ENCODE measurements at places on chromosomes 16 and 17.

GRCh38 chr17:77315010-77315409 is 174.2 kb downstream of the SEC14L1 start:
- no peak for DNase-seq

DNA sequence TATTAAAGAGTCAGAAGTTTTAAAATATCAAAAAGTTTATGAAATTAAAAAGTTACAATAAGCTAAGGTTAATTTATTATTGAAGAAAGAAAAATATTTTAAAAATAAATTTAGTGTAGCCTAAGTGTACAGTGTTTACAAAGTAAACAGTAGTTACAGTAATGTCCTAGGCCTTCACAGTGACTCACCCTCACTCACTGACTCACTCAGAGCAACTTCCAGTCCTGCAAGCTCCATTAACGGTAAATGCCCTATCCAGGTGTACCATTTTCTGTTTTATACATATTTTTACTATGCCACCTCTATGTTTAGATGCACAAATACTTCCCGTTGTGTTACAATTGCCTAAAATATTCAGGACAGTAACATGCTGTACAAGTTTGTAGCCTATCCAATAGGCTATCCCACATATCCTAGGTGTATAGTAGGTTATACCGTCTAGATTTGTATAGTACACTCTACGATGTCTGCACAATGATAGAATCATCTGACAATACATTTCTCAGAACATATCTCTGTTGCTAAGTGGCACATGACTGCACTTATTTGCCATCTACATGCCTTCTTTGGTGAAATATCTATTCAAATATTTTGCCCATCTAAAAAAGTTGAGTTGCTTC is 67.2 kb upstream of the WSB1 start:
- no peak for DNase-seq

DNA sequence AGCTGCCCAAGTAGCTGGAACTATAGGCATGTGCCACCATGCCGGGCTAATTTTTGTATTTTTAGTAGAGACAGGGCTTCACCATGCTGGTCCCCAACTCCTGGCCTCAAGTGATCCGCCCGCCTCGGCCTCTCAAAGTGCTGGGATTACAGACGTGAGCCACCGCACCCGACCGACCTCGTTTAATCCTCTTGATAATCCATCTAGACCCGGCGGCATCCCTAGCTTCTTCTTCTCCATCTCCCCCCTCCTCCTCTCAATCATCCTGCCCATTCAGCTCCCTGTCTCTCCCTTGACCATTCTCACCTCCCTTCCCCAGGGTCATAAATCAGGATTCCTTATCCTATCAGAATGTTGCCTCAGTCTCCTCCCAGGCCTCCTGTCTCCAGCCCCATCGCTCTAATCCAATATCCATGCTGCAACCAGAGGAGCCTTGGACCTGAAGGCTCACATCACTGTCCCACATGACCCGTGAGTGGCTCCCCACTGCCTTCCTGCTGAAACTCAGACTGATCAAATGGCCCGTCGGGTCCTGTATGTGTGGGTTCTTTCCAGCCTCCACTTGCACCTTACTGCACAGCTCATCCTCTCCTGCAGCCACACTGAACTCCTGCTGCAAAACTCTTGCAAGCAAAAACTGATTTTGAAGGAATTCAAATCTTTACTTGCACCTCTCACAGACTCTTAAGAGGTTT is 74.1 kb upstream of the CDH5 start:
- DNase-seq = no peak

DNA sequence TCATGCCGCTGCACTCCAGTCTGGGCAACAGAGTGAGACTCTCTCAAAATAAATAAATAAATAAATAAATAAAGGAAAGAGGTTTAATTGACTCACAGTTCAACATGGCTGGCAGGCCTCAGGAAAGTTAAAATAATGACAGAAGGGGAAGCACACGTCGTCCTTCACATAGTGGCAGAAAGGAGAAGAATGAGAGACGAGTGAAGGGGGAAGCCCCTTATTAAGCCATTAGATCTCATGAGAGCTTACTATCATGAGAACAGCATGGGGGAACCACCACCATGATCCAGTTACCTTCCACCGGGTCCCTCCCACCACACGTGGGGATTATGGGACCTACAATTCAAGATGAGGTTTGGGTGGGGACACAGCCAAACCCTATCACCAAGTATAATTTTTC is 54.5 kb downstream of the PAFAH1B1 start:
- DNase-seq = no peak

DNA sequence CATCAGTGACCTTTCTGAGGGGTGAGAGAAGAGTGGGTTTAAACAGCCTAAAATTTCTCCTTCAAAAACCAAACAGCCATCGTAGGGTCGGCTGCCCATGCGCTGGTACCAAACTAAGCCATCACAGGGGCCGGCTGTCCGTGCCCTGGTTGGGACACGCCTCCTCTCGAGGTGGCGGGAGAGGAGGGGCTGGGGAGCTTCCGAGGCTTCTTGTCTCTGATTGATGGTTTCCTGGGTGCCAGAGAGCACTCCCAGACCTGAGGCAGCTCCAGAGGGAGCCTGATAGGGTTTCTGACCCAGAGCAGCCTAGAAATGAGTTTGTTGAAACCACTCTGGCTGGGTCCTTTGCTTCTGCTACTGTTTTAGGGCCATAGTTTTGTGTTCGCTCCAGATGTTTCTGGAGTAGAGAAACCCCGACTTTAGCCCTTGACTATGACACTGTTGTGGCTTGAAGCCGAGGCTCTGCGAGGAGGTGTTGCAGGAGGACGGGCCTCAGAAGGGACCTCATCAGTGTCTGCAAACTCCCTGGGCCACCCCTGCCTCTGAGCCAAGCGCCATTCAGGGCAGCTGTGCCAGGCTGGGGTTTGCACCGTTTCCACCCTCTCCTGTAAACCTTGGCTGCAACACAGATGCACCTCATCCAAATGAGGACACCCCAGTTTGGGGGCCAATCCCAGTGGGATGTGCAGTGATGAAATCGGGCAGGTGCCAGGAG is 6.2 kb downstream of the ZNF276 start:
- DNase-seq = no peak

DNA sequence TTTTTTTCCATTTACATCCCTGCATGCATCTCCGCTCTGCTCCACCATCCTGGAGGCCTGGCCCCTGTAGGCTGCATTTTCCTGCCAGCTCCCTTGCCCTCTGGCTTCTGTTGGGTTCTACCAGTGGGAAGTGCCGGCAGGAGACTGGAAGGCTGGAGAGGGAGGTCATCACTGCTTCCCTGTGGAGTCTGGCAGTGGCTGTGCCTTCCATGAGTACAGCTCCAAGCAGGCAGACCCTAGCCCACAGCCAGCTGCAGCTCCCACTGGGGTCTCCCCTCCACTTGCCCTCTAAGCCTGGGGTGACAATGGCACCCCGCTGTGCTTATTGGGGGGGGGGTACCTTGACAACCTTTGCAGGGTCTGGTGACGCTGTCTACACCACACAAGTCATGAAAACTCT is 37.3 kb downstream of the MMP15 start:
- no peak for DNase-seq

DNA sequence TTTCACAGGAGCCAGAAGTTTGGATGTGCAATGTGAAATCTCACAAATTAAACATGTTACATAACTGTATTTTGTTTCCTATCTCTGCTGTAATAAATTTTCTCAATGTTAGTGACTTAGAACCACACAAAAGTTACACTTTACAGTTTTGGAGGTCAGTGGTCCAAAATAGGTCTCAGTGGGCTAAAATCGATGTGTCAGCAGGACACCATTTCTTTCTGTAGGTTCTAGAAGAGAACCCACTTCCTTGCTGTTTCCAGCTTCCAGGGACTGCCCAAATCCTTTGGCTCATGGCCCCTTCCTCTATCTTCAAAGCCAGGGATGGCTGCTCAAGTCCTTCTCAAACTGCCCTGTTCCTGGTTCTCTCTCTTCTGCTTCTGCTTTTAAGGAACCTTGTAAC is 252.7 kb downstream of the WWOX start:
- DNase-seq = no peak

DNA sequence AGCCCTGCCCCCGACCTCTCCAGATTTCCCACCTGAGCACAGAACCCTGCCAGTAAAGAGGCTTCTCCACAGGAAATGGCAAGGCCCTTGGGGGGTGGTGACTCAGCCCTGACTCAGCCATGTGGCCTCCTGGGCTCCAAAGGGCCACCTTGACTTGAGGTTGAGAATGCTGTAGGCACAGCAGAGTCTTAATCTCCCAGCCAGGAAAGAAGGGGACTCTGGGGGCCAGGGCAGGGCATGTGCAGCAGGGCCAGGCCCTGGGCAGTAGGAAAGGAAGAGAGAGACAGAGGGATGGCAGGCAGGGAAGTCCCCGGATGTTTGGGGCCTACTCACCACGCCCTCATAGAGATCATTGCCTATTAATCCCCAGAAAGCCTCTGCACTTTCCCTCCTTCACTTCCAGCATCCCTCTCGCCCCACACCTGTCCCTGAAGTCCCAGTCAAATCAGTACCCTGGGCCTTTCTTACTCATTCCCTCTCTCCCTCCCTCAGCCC is 4.8 kb upstream of the ITGA3 start:
- DNase-seq = peak; percentile 35

Data from GM06990 (cell line).